CD4-positive, alpha-beta T cell treated with Interleukin-15 for 4 hours (primary cell): ENCODE measurements at places on chromosomes 7 and 10.

GRCh38 chr7:159051916-159052315 is 92.8 kb downstream of the VIPR2 start:
- DNase-seq = no peak

- DNase-seq = no peak
Observed at GRCh38 chr10:63007112-63007511, 126.0 kb upstream of the NRBF2 start.

DNA sequence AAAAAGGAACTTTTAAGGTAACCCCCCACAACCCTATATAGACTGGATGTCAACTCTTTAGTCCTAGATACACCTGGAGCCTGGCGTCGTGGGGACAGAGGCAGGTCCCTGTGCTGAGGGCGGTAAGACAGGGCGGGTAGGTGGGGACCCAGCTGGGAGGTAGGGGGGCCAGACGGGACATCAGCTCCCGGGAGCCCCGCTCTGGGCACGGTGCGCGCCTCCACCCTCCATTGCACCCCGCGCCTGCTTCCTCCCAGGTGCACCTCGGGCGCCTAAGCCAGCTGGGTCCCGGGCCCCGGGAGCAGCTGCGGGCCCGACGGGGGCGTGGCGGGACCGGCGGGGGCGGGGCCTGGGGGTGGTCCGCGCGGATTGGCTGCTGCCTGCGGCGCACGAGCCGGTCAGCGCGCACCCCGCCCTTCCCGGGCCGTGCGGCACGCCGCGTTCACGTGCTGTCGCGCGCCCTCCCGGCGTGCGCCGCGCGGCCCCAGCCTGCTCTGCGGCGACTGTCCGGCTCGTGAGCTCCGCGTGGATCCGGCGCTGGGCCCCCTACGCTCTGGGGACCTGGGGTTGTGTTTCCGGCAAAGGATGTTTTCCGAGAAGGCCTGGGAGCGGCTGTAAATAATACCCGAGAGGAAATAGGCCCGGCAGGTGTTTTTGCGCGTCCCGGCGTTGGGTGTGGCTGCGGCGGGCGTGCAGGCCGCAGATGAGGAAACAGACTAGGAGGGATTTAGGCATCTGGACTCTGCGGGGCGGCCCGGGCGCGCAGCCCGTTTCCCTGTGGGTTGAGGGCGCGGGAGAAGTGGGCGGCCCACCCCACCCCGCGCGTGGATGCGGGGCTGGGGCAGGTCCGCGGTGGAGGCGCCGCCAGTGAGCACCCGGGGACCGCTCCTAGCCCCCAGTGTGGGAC is 39.1 kb upstream of the PFKFB3 start:
- peak; percentile 89 for DNase-seq

DNA sequence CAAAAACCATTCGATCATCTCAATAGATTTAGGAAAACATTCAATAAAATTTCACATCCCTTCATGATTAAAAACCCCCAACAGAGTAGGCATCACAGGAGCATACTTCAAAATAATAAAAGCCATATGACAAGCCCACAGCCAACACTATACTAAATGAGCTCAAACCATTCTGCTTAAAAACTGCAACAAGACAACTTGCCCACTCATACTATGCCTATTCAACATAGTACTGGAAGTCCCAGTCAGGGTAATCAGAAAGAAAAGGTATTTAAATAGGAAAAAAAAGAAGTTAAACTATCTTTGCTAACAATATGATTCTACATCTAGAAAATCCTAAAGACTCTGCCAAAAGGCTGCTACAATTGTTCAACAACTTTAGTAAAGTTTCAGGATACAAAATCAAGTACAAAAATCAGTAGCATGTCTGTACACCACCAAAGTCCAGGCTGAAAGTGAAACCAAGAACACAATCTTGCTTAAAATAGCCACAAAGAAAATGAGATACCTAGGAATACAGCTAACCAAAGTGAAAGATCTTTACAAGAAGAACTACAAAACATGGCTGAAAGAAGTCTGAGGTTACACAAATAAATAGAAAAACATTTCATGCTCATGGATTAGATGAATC is 882.6 kb downstream of the GRM8 start:
- no peak for DNase-seq

- no peak for DNase-seq
Observed at GRCh38 chr10:25457552-25457951, 282.8 kb downstream of the GPR158 start.
